ENCODE measurements at places on chromosomes 6 and 20.

GRCh38 chr6:54621285-54621684 lies 225.3 kb upstream of the FAM83B start:
- no peak for DNase-seq

- DNase-seq = no peak
Observed at GRCh38 chr6:14079433-14079832, 38.1 kb upstream of the CD83 start.

GRCh38 chr6:79810871-79811270 lies 136.5 kb downstream of the ELOVL4 start:
- no peak for DNase-seq

- no peak for DNase-seq
Observed at GRCh38 chr20:31652917-31653396, 15.2 kb downstream of the COX4I2 start.

DNA sequence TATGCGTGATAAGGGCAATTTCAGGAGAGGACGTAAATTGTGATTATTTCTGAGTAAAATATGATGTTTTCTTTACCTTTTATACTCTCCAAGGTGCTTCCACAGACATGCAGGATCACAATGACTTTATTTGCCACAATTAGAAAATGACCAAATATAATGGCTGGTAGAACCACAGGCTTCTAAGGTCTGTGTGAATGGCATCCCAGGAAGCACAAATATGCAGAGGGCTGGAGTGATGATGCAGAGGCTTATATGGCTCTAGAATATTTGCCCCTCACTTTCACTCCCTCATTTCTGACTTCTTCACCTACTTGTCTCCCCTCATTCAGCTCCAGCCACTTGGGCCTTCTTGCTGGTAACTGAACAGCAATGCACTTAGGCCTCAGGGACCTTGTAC lies 502.1 kb upstream of the MAP3K7 start:
- no peak for DNase-seq

DNA sequence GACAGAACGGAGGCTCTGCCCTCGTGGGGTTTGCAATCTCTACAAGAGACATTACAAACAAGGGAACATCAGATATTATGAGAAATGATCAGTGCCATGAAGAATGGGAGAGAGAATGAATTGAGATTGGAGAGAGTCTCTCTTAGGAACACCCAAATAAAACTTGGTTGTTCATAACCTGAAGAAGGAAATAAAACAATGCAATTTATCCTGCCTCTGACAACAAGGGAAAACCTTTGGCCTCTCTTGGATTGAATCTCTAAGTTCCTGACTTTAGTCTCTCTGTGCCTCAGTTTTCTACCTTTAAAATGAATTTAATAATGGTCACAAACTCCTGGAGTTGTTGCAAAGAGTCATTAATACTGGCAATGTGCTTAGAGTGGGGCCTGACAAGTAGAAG lies 21.1 kb downstream of the PLEKHG1 start:
- DNase-seq = no peak

DNA sequence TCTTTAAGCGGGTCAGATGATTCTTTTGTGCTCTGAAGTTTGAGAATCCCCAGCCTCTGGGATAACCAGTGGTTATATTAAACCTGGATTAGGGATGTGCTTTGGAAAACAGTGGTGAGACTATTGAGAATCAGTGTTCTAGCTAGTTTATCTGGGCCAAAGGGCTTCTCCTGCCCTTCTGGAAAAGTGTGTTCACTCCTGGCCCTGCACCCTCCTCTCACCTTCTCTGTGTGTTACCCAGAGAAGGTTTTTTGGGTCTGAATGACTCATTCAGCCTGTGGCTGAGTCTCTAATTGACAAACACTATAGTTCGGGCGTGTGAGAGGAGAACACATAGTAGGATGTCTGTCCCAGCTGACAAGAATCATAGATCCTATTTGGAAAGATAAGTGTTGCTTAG lies 66.7 kb downstream of the LRRC1 start:
- no peak for DNase-seq

DNA sequence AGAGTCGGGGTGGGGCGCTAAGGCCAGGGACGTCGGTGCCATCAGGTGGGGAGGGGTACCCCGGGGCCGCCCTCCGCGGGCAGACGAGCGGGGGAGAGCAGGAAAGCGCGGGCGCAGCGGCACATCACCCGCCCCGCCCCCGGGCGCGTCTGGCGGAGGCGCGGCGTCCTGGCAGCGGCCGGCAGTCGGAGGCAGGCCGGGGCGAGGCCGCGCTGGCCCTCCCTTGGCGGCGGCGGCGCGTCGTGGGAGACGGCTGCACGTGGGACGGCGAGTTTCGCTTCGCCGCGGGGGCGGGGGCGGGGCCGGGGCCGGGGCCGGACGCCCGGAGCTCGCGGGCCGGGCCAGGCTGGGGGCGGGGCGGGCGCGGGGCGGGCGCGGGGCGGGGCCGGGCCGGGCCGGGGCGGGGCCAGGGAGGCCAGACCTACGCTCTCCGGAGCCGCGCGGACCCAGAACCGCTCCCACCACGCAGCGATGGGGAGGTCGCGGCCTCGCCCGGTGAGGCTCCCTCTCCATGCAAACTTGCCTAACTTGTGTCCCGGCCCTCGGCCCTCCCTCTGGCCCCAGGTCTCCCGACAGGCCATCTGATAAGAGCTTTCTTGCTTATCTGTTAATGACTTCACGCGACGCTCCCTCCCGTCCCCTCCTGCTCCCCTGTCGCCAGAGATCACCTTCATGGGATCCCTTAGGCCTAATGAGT lies 12.5 kb downstream of the ITPR3 start:
- no peak for DNase-seq

- DNase-seq = no peak
Observed at GRCh38 chr20:50027611-50028105, 44.9 kb downstream of the SNAI1 start.

DNA sequence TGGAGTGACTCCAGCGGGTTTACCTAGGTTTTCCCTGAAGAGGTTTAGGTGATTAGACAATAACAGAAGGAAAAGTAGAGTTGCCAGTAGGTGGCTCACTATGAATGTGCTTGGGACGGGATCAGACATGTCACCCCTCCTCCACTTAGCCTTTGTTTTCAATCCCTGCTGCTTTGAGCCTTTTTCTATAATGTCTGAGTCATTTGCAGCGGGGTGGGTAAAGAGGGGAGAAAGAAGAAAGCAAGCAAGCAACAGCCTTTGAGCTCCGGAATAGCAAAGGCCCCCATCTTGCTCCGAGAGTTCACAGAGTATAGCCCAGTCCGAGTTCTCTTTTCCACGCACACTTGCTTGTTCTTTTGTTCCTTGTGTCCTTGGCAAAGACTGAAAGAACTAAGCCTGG lies 129.1 kb downstream of the PACRG start:
- no peak for DNase-seq

- DNase-seq = no peak
Observed at GRCh38 chr6:28311139-28311823, 24.7 kb downstream of the ZSCAN31 start.

DNA sequence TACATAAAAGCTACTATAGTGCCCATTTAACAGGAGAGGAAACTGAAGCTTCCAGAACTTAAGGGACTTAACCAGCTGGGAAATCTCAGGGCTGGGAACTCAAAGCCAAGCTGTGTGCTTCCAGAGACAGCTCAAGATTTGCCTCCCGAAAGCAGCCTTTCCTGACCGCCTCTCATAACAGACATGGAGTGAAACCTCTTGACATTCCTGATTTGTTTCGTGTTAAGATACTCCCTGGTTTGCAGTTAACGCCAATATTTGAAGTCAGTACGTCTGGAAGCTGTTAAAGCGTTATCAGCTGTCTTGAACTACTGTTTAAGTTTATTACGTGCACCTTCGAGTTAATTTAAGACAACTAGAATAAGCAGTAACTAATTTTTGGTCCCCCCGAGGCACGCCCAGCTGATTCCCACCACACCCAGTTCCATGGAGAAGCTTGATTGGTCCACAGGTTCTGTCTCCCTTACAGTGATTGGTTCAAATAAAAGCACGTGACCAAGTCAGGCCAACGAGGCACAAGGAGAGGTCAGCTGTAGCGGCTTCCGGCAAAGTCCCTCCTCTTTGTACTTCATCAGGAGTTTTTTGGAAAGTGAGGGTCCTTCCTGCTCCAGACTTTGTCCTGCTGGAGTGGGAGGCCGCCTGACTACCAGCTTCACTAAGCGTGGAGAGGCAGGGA lies 8.9 kb upstream of the TCP11 start:
- DNase-seq = no peak

DNA sequence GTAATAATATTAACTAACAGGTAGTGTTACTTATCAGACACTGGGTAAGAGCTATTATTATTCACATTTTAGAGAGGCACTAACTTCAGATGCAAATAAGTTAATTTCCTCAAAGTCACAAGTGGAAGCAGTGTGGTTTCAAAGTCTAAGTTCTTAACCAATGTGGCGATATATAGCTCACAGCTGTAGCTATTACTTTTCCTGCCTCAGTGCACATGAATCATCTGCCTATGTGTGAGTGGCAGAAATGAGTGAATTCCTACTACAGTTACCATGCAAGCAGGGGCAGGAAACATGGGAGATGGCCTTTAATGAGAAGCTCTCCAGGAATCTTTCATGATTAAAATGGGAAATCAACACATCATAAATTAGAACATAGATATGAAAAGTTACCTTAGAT lies 126.2 kb upstream of the EYA4 start:
- no peak for DNase-seq

- DNase-seq = no peak
Observed at GRCh38 chr6:24451581-24452388, 37.6 kb downstream of the GPLD1 start.

DNA sequence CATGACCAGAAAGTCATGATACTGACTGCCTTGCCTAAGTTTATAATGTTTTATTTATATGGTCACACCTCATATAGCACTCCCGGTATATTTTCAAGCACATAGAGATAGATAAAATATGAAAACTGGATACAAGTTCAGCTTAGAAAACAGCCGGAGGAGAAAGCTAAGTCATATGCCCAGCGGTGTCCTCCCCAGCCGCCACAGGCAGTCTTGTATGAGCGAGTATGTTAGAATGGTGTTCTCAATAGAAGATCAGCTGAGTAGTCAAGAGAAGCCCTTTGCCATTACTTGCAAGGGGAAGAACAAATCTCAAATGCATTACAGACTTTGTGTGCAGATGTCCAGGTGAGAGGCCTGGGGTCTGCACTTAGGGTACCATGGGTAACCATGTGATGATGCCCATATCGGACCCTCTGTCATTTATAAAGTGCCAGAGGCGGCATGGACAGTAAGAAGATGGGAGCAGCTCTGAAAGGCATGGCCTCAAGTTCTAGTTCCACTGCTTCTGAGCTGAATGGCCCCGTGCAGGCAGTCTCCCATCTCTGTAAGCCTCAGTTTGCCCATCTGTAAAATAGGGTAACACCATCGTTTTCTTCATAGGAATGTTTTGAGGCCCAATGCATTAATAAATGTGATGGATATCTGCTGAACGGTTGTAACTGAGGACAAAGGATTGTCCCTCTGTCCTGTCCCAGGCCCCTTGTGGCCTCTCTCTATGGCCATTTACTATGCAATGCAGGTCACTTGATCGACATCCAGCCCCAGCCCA lies 195.7 kb upstream of the SNX9 start:
- no peak for DNase-seq

DNA sequence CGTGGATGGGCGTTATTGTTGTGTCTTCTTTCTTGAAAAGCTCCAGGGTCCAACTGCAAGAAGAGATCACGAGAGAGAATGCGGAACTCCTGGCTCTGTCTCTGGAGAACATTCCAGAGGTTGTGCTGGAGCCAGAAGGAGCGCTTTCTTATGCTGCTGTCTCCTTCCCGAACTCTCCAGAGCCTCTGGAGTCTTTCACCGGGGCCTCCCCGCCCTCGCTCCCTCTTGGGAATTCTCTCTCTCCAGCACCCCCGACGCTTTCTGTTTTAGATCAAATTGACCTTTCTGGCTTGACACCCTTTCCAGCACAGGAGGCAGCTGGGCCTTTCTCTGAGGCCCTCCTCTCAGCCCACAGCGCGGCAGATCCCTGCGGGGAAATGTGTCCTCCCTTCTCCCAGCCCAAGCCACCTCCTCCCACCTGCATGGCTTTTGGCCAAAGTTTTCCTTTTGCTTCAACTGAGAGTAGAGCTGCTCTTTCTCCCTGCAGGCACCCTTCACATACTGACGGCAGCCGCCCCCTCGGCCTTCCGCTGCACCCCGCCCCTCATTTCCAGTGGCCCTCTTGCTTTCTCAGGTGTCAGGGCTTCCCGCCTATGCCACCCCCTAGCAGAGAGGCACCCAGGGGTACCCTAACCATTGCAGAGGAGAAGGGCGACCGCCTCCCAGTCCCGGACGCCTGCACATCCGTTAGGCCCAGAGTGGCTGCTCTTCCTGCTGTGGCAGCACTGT lies 6.6 kb upstream of the CCR6 start:
- DNase-seq = no peak

- DNase-seq = peak; percentile 3
Observed at GRCh38 chr20:19735446-19735845, 22.6 kb upstream of the RIN2 start.

GRCh38 chr20:32244959-32245358 lies 32.5 kb upstream of the KIF3B start:
- no peak for DNase-seq

GRCh38 chr6:12381587-12381986 lies 91.4 kb downstream of the EDN1 start:
- no peak for DNase-seq

GRCh38 chr6:166420351-166420750 lies 37.6 kb upstream of the MPC1 start:
- DNase-seq = no peak

DNA sequence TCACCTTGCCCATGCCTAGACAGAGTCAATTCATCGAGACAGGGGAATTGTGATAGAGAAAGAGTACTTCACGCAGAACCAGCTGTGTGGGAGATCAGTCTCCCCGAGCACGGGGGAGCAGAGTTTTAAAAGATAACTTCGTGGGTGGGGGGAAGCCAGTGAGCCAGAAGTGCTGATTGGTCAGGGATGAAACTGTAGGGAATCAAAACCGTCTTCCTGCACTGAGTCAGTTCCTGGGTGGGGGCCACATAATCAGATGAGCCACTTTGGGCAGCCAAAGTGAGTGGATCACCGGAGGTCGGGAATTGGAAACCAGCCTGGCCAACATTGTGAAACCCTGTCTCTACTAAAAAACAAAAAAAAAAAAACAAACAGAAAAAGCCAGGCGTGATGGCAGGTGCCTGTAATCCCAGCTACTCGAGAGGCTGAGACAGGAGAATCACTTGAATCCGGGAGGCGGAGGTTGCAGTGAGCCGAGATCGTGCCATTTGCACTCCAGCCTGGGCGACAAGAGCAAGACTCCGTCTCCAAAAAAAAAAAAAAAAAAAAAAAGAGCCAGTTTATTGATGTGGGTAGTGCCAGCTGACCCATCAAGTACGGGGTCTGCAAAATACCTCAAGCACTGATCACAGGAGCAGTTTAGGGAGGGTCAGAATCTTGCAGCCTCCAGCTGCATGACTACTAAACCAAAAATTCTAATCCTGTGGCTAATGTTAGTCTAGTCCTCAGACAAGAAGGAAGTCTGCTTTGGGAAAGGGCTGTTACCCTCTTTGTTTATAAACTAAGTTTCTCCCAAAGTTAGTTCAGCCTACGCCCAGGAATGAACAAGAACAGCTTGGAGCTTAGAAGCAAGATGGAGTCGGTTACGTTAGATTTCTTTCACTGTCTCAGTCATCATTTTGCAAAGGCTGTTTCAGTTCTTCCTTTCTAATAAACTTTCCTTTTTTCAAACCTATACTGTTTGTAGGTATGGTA lies 3.9 kb upstream of the TRIM39 start:
- no peak for DNase-seq

Data from GM12878 (cell line).